ENCODE measurements at places on chromosomes 1 and 21.

- no peak for DNase-seq
Measured at GRCh38 chr1:45673956-45674355, 12.4 kb downstream of the GPBP1L1 start.

DNA sequence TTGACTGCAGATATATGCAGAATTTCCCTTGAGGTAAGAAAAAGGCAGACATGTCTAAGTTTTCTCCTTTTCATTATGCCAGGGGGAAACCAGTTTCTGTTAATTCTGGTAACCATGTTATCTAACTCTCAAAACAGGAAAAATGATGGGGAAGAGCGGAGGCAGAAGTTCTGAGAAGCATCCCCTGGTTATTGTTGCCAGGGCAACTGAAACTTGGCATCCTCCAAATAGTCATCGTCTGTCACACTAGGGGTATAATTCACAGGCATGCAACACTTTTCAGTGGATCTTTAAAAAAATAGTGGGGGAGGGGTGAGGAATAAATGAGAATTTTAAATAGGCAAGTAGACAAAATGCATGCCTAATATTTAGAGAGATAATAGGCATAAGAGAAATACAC, 715.3 kb upstream of the CXADR start:
- no peak for DNase-seq

GRCh38 chr1:25134801-25135461, 97.4 kb downstream of the SYF2 start:
- no peak for DNase-seq

GRCh38 chr1:65791396-65791795, 1.3 kb upstream of the PDE4B start:
- no peak for DNase-seq

DNA sequence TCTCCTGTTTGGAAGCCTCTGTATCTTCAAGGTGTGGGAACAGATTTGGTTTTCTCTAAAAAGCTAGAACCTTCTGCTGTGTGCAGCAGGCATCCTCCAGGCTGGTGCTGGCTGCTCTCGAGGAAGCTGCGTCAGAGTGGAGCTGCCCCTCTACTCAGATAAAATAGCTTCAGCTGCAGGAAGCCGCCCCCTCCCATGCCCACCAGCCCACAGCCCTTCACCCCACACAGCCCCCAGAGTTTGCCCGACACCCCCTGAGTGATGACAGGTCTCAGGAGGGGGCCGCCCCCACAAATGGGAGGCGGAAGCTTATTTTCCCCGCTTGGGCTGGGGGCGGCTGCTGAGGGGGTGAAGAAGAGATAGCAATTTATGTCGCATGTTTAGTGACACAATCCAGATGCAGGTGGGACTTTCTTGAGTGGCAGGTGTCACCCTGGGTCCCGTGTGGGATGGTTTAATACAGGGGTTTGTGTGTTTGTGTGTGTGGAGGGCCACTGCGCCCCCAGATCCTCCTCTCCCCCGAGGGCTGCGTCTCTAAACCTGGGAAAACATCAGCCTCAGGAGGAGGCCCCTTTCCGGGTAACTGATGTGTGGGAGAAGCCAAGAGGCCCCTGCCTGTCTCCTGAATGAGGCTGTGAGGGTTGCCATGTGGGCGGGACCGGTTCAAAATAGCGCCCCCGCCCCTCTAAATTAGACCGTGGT, 55.4 kb downstream of the STUM start:
- no peak for DNase-seq

DNA sequence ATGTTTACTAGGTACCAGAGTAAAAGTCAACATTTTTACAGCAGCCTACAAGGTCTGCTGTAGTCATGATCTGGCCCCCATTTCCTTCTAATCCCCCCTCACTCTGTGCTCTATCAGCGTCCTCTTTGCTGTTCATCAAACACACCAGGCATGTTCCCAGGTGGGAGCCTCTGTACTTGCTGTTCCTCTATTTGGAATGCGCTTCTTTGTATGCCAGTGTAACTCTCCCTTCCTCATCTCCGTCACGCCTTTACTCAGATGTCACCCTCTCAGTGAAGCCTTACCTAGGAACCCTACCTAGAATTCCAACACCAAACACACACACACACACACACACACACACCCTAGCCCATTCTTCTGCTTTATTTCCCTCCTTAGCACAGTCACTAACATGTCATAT, 21.0 kb downstream of the TP53BP2 start:
- no peak for DNase-seq

DNA sequence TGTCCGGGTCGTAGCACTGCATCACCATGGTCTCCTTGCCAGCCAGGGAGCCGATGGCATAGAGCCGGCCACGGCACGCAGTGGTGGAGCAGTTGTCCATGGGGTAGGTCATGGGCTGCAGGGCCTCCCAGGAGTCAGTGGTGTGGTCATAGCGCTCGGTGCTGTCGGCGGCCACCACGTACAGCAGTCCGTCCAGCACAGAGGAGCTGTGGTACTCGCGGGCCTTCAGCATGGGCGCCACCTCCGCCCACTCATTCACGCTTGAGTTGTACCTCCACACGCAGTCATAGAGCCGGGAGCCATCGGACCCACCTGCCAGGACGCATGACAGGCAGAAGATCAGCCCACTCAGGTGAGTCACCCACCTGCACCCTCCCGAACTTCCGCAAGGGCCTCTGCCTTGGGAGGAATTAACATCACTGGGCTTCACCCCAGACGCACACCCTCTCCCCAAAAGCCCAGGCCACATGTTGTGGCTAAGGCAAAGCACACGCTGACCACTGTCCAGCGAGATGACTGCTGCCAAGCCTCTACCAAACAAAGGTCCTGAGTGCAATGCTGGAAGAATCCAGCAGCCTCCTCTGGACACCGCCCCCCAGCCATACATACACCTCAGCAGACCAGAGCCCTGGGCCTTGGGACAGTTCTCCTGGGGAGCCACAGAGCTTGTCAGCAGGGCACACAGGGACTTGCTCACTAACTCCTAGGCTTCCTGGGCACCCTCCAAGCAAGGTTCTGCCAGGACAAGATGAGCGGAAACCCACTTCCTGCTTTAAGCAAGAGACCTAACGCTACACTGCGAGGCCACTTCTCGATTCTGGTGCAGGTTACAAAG, 3.3 kb downstream of the KLHL21 start:
- no peak for DNase-seq

GRCh38 chr1:7578206-7578605, 192.9 kb upstream of the VAMP3 start:
- DNase-seq, result no peak

- no peak for DNase-seq
Measured at GRCh38 chr1:113219377-113219776, 146.4 kb downstream of the LRIG2 start.

DNA sequence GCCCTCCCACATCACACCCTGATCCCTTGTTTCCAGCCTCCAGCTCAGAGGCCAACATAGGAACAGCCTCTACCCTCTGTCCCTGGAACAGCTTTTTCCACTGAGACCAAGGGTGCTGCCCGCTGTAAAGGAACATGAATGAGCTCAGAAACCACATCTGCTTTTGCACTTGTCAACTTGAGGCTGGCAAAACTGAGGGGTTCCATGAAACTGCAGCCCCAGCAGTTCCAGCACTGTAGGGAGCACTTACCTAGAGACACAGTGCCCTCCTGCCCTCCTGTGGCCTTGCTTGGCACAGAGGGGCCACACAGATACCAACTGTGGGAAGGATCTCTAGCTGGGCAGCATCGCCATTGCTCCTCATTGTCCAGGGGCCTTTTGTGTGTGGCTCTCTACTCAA, 51.7 kb downstream of the ITPKB start:
- no peak for DNase-seq
